GM19239 (cell line): ENCODE measurements at places on chromosomes 4 and X.

DNA sequence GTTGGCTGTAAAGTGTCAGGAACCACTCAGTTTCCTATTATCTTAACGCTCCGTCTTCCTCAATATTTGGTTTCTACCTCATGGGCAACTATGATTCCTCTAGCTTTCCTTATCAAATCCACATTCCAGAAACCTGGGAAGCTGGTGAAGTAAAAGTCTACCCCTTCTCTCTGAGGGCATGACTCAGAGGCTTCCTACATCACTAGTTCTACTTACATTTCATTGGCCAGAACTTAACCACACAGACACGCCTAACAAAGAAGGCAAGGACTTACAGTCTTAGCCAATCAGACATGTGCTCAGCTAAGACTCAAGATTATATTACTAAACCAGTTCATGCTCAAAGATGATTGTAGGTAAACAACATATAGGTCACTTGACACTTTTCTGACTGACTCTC is 30.4 kb downstream of the COX7B2 start:
- DNase-seq = no peak

GRCh38 chr4:2406920-2407319 is 11.5 kb downstream of the ZFYVE28 start:
- no peak for DNase-seq

- no peak for DNase-seq
These were observed 72.1 kb downstream of the HPGD start for GRCh38 chr4:174449944-174450785.

- DNase-seq = no peak
These were observed 34.6 kb upstream of the MGST2 start for GRCh38 chr4:139630991-139631390.

DNA sequence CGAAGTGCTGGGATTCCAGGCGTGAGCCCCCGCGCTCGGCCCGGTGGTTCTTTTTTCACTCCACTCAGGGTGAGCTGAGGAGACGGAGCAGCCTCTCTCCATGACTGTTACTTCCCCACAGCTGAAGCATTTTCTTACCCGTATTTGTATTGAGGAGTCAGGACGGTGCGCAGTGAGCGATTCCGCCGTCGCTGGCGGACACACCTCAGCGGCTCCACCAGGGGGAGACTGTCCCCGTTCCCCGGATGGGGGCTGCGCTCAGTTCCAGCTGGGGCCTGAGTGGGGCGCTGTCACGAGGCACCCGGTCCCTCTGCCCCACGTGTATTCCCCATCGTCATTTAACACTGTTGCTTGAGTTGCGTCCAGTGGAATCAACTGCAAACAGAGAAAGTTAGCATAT is 844.0 kb upstream of the FRG1 start:
- no peak for DNase-seq

DNA sequence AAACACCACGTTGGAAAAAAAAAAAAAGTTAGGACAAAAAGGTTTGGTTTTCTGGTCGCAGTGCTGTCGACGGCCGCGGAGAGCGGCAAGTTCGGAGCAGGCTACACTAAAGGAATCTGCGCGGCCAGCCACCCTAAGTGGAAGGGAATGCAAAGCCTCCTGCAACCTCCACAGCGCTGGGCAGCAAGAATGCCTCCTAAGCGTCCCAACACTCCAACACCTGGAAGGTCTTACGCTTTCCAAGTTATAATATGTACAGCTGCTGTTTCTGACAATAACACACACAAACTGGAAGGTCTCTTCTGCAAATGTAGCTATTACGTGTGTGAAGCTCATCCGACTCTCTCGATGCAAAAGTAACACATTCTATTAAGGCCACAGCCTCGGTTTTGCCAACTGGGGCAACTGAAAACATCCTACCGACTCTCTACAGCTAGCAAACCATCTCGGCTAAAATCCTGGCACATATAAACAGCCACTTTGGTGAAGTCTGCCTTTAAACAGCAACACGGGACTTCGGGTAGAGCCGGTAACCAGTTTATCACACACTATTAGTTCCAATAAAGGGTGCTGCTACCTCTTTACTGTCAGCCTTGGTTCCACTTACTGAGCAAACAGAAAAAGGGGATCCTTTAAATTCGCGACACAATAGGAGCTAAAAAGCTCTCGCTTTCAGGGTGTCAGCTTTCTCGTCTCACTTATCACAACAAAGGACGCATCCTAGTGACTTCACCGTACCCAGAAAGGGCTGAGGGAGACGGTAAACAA is 895 bp downstream of the SMIM14 start:
- DNase-seq = no peak

DNA sequence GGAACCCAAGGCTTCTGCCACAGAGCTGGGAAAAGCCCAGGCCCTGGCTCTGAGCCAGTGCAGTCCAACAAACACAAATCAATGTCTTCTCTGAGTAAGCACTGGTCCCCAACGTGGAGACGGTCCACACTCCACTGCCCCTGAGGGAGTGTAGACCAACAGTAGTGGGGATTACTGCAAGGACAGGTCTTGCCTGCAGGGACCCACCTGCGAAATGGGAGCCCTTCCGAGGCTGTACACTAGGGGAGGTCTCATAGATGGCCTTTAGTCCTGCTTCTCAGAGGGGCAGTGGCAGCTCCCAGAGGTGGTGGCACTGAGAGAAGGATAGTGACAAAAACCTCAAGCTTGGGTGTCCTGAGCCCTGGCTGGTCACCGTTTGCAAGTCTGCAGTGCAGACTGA is 19.5 kb downstream of the ENPP6 start:
- DNase-seq = no peak

DNA sequence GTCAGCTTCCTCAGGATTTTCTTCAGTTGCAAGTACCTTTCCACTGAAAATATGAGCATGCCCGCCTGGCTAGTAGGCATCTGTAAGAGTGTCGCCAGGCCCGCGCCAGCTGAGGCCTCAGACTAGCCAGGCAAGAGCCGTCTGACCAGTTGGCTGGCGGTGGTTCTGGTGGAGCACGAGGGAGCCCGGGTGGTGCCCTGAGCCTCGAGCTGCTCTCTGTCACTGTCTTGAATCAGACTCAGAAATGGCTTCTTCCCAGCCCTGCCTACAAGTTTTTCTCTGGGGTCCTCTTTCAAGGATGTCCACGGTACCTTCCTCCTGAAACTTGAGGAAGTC is 11.9 kb downstream of the GRPEL1 start:
- no peak for DNase-seq

GRCh38 chr4:147933316-147933715 is 201.4 kb downstream of the ARHGAP10 start:
- no peak for DNase-seq

DNA sequence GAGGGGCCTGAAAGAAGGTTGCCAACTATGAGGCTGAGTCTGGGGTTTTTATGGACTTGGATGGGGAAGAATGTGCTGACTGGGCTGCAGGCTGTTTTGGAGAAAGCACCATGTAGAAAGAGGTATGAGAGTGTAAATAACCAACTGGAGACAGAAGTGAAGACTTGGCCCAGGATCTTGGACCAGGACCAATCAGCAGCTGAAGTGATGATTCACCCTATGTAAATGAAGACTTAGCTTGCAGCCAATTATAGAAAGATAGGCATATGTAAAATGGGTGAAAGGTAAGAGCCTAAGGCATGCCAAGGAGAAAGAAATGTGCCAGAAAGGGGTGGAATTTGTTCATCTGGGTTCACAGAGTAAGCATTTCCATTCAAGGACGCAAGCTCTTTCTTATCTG is 856.7 kb upstream of the PRKX start:
- no peak for DNase-seq

- no peak for DNase-seq
These were observed 353.7 kb upstream of the SLC7A11 start for GRCh38 chr4:138595731-138596460.

GRCh38 chrX:53373307-53373706 is 49.1 kb downstream of the SMC1A start:
- DNase-seq = no peak

DNA sequence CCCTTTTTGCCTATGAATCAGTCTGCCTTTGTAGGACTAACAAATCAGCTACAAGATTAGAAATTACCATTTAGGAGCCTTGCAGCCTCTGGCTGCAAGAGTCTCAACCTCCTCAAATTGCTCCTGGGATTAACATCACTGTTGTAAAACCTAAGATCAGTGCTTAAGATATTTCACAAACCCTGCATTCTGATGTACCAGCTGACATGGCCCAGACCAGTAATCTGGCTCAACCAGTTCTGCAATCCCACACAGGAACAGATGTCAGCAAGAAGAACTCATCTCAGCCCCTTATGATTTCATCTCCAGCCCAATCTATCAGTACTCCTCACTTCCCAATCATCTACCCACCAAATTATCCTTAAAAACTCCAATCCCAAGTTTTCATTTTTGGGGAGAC is 32.5 kb upstream of the AADAT start:
- no peak for DNase-seq

DNA sequence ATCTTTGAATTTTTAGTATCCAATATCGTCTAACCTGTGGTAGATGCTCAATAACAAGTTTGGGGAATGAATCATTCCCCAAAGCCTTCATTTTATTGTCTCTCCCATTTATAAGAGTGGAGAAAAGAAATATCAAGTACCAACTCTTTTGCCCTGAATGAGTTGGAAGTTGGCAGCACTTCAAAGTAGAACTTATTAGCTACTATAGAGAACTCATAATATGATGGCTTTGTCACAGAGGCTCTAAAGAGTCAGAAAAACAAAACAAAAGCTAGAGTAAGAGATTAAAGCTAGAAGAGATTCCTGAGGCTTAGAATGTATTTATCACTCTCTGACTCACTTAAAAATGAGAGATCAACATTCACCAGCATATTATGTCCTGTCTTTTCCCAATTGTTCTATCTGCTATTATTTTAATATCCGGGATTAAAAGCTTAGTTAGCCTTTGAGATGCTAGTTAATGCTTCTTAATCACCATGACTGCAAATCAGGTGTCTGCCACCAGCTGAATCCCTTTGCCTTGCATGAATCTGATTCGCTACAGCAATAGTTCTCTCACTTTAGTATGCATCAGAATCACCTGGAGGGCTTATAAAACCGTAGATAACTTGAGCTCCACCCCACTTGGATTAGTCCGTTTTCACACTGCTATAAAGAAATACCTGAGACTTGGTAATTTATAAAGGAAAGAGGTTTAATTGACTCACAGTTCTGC is 77.9 kb downstream of the PALLD start:
- DNase-seq = no peak

DNA sequence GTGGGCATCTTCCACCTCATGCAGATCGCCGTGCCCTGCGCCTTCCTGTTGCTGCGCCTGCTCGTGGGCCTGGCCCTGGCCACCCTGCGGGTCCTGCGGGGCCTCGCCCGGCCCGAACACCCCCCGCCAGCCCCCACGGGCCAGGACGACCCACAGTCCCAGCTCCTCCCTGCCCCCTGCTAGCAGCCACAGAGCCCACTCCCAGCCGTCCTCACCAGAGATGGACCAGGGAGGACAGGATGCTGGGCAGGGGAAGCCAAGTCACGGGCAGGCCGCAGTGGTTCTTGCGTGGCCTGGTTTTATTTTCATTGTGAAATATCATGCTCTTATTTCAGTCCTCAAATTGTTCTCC is 15.1 kb downstream of the DGKQ start:
- DNase-seq = no peak

GRCh38 chr4:113173793-113174264 is 124.4 kb downstream of the ANK2 start:
- DNase-seq = no peak

DNA sequence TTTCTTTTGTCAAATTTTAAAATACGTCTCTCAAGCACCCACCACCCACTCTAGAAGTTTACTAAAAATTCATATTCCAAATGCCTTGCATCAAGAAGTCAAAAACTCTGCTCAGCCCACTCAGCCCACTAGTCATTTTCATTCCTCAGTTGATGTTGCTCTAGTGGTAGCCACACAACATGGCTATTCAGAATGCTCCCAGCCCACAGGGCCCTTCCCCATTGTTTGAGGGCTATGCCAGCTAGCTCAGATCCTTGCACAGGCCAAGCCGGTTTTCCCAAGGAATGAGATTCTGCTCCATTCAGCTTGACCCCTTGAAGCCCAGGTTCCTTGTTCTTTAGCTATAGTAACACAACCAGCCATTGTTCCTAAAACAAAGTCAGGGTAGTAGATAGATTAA is 297.5 kb upstream of the RASGEF1B start:
- no peak for DNase-seq

DNA sequence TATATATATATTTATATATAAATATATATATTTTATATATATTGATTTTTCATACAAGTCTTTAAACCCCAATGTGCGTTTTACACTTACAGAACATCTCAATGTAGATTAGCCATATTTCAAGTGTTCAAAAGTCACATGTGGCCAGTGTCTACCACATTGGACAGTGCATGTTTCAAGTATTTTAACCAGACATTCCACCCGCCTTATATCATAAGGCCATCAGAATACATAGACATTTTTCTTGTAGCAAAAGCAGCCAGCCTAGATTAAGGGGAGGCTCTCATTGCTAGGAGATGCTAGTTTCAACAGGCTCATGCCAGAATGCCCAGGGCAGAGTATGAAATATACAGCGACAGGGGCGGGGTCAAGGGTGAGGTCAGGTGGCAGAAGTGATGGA is 202.0 kb downstream of the NR3C2 start:
- DNase-seq = no peak

DNA sequence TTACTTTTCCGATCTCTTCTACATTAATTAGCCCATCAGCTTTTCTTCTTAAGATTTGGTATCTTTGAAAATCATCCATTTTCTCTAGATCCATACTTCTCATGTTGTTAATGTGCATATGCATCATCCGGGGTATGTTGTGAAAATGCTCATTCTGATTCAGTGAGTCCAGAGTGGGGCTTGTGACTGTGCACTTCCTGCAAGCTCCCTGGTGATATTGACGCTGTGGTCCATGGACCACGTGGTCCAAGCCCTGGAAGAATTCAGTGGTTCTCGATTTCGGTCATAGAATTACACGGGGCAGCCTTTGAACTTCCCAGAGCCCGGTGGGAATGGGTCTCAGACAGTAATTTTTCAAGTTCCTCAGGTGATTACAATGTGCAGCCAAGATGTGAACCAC is 69.8 kb downstream of the ZFX start:
- no peak for DNase-seq

DNA sequence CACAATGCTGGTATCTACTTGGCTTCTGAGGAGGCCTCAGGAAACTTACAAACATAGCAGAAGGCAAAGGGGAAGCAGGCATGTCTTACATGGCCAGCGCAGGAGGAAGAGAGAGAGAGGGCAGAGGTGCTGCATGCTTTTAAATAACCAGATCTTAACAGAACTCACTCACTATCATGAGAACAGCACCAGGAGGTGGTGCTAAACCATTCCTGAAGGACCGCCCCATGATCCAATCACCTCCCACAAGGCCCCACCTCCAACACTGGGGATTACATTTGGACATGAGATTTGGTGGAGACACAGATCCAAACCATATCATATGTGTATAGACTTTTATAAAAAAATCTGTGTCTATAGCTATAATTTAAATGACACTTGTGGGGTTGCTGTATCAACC is 48.6 kb upstream of the ERVMER34-1 start:
- DNase-seq = no peak

DNA sequence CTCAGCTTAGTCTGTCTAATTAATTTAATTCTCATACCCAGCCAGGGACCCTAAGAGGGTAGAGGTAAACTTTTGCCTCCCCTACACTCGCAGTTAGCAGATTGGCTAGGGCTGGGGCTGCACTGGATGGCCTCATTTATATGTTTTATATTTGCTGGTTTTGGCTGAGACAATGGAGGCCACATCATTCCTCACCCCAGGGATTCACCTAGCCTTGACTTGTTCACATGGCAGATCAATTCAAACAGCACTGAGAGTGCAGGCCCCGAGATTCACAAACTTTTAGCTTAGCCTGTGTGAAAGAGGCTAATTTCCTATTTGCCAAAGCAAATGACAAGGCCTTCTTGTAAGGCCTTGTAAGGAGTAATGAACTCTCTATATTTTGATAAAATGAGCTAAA is 844.4 kb downstream of the ARAP2 start:
- no peak for DNase-seq

- DNase-seq = no peak
These were observed 283.7 kb downstream of the PACRGL start for GRCh38 chr4:20983763-20984575.
